ENCODE measurements at places on chromosomes 1 and 21. TPM values are rescaled to one million over a fixed set of nuclear protein-coding genes. Genes with fewer than 3 reads are reported as not detected.
A peak's percentile ranks its signal among the peaks of the same experiment; 100 is the strongest.

RSPH1 gene
- total RNA-seq = not detected

MYOM3 gene
- not detected for total RNA-seq

FAM72C gene
- 7.9 TPM for total RNA-seq

GRCh38 chr1:57874418-57874877, 450.6 kb upstream of the DAB1 start:
- no peaks in the 10 kb centered on the region for H3K4me1 ChIP-seq
- no peak overlapping the region for H3K27ac ChIP-seq
- no peak for DNase-seq
- no peaks in the 10 kb centered on the region for H3K36me3 ChIP-seq
- H3K4me3 ChIP-seq = no peak overlapping the region

DNA sequence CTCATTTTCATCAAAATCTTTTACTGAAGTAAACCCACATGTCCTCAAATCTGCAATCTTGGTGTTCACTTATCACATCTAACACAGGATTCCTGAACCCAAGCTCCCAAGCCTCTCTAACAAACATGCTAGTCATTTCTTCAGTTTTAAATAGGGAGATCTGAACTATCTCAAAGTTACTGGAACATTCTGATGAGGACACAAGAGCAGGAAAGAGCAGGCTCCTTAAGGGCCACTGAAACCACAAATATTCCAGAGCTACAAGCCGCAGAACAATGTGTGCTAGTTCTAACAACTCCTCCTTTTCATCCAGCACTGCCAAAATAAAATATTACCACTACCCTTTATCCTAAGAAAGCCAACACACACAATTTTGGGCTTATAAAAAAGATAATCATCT, 38.9 kb downstream of the WARS2 start:
- H3K4me1 ChIP-seq = peaks cover 11% of the 10 kb centered on the region
- no peak overlapping the region for H3K27ac ChIP-seq
- no peak overlapping the region for H3K4me3 ChIP-seq
- no peaks in the 10 kb centered on the region for H3K27me3 ChIP-seq

DNA sequence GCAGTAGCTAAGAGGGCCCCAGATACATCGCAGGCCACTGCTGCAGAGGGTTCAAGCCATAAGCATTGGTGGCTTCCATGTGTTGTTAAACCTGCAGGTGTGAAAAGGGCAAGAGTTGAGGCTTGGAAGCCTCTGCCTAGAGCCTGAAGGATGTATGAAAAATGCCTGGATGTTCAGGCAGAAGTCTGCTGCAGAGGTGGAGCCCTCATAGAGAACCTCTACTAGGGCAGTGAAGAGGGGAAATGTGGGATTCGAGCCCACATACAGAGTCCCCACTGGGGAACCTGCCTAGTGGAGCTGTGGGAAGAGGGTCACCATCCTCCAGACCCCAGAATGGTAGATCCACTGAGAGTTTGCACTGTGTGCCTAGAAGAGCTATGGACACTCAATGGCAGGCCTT, 30.6 kb upstream of the ADGRL4 start:
- H3K4me1 ChIP-seq = no peaks in the 10 kb centered on the region
- no peaks in the 10 kb centered on the region for H3K36me3 ChIP-seq
- no peak for DNase-seq
- H3K4me3 ChIP-seq = no peak overlapping the region
- H3K27me3 ChIP-seq = no peaks in the 10 kb centered on the region

GRCh38 chr1:32761936-32762335, 55.2 kb downstream of the YARS1 start:
- no peak overlapping the region for H3K4me3 ChIP-seq
- no peak for DNase-seq
- H3K36me3 ChIP-seq = no peaks in the 10 kb centered on the region
- H3K27me3 ChIP-seq = no peaks in the 10 kb centered on the region
- no peak overlapping the region for H3K27ac ChIP-seq

- no peaks in the 10 kb centered on the region for H3K36me3 ChIP-seq
- H3K4me3 ChIP-seq = no peak overlapping the region
- no peaks in the 10 kb centered on the region for H3K4me1 ChIP-seq
- H3K27ac ChIP-seq = no peak overlapping the region
These were observed 159.8 kb downstream of the ZNF326 start for GRCh38 chr1:90154711-90155110.

GRCh38 chr1:33086384-33086850, 5.5 kb downstream of the AZIN2 start:
- H3K27me3 ChIP-seq = no peaks in the 10 kb centered on the region
- H3K4me1 ChIP-seq = no peaks in the 10 kb centered on the region
- H3K27ac ChIP-seq = no peak overlapping the region
- H3K36me3 ChIP-seq = no peaks in the 10 kb centered on the region
- H3K4me3 ChIP-seq = no peak overlapping the region

GRCh38 chr1:153364766-153365666, 7.4 kb downstream of the S100A9 start:
- no peak overlapping the region for H3K4me3 ChIP-seq
- H3K27ac ChIP-seq = no peak overlapping the region
- no peaks in the 10 kb centered on the region for H3K36me3 ChIP-seq
- no peak for DNase-seq
- H3K27me3 ChIP-seq = no peaks in the 10 kb centered on the region

DNA sequence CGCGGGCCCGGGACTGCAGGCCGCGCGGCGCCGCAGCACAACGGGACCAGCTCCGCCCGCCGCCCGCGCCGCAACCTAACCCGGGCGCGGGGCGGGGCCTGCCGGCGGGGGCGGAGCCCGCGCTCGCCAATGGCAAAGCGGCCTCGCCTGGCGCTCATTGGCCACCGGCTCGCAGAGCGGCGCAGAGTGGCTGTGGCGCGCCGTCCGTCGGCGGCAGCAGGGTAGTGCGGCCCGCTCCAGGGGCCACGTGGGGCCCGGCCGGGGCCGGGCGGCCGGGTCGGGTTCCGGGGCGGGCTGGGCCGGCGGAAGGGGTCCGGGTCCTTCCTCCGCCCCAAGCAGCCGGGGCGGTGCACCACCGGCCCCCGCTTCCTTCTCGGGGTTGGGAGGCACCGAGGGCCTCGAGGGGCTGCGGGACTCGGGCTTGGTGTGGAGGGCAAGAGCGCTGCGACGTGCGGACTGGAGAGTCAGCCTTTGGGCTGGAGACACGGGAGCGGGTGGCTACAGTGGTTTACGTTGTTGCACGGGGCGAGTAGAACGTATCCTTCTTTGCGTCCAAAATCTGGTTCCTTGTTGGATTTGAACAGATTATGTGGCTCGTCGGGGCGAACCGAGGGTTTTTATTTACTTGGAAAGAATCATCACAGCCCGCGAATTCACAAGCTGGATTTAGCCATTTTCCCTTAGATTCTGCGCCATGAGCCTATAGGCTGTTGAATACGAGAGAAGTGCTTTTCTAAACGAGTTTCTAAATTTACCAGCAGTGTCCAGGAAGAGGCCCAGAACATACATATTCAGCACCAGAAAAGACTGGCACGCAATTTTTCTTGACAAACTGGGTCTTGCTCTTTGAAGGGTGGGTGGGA, at the start of gene SRM:
TSS of gene SRM (minus strand) at position 51 of the 863 bp plus-strand sequence. CDS start 75 bp downstream, outside the sequence.
- peak; percentile 93 for DNase-seq
- peaks cover 24% of the 10 kb centered on the region for H3K36me3 ChIP-seq
- no peaks in the 10 kb centered on the region for H3K27me3 ChIP-seq
- peak within 1 kb of the TSS; percentile 51 for H3K27ac ChIP-seq

Data from SJCRH30 (cell line).